Aorta (tissue), 5 donors: ENCODE measurements at places on chromosomes 11 and 22. TPM values are rescaled to one million over a fixed set of nuclear protein-coding genes. Genes with fewer than 3 reads are reported as not detected.
A peak's percentile ranks its signal among the peaks of the same experiment; 100 is the strongest.

DNA sequence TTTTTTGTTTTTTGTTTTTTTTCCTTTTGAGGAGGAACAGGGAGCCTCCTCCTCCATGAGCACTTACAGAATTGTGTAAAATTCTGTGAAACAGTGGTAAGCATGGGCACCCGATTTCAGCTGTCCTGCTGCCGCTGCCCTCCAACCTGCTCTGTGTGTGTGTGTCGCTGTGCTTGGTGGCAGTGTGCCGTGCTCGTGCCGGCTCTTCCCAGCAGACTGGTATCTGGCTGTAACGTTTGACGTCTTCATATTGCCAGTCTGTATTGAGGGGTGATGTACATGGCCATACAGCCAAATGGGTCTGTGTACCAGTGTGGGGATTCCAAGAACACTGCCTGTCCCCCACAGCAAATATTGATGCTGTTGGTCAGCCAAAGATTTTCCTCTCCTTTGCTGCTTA, 97.1 kb downstream of the CWC15 start:
- no peak overlapping the region for H3K4me3 ChIP-seq
- H3K27me3 ChIP-seq = no peaks in the 10 kb centered on the region
- peaks cover 5% of the 10 kb centered on the region for H3K4me1 ChIP-seq
- DNase-seq = no peak

- H3K36me3 ChIP-seq = no peaks in the 10 kb centered on the region
- H3K4me3 ChIP-seq = peak within 1 kb of the TSS; percentile 34
- no peak within 1 kb of the TSS for H3K27ac ChIP-seq
- H3K4me1 ChIP-seq = no peaks in the 10 kb centered on the region
- DNase-seq = peak; percentile 84
These were observed at the start of gene PRRG4 for GRCh38 chr11:32829680-32830412. TSS of gene PRRG4 (plus strand) at chr11:32829927. CDS start at chr11:32830530, 603 bp downstream.

The USH1C gene
- total RNA-seq = not detected

DNA sequence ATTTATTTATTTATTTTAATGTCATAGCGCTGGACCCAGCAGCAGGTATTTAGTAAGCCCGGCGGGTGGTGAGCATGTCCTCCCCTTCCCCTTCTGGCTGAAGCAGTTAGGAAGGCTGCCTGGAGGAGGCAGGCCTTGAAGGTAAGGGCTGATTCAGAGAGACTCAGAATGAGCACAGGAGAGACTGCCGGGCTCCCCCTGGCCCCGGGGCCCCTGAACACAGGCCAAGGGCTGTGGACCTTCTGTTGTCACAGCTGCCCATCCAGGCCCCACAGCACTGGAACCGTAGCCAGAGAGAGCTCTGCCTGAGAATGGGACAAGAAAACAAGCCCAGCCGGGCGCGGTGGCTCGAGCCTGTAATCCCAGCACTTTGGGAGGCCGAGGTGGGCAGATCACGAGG, 52.8 kb downstream of the KCNJ4 start:
- no peaks in the 10 kb centered on the region for H3K27me3 ChIP-seq
- H3K36me3 ChIP-seq = no peaks in the 10 kb centered on the region
- no peaks in the 10 kb centered on the region for H3K4me1 ChIP-seq
- no peak overlapping the region for H3K27ac ChIP-seq

The OR52I1 gene
- total RNA-seq = not detected

DNA sequence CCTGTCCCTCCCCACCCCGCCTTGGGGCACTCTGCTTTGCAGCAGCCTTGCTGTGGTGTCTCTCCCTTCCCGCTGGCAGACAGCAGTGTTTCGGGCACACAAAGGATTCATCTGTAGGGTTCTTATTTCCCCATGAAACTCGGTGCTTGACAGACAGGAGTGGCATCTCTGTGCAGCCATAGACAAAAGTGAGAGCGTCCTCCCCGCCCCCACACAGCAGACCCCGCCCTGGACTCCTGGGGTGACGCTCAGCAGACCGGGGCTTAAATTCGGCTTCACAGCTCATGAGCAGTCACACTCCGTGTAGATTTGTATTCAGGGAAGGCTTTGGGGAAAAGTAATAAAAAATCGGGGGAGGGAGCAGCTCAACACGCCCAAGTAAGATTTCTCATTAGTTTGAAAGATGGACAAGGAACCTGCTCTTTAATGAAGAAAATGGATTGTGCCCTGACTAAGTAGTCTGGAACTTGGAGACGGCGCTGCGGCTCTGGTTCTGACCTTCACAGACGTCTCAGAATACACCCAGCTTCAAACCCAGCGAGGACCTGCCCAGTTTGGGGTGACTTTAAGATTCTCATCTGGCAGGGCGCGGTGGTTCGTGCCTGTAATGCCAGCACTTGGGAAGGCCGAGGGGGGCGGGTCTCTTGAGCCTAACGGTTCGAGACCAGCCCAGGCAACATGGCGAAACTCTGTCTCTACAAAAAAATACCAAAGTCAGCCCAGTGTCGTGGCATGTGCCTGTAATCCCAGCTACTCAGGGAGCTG, 136.0 kb downstream of the CACNA1I start:
- H3K36me3 ChIP-seq = no peaks in the 10 kb centered on the region
- no peaks in the 10 kb centered on the region for H3K4me1 ChIP-seq
- no peak overlapping the region for H3K4me3 ChIP-seq
- no peak for DNase-seq
- no peaks in the 10 kb centered on the region for H3K27me3 ChIP-seq
- no peak overlapping the region for H3K27ac ChIP-seq

- no peak for DNase-seq
- H3K4me1 ChIP-seq = no peaks in the 10 kb centered on the region
- peaks cover 2% of the 10 kb centered on the region for H3K36me3 ChIP-seq
These were observed 97.3 kb downstream of the ELP4 start for GRCh38 chr11:31606893-31607292.

GRCh38 chr22:34879001-34879400, 187.0 kb upstream of the ISX start:
- H3K27ac ChIP-seq = no peak overlapping the region
- DNase-seq = no peak
- H3K4me3 ChIP-seq = no peak overlapping the region
- no peaks in the 10 kb centered on the region for H3K36me3 ChIP-seq
- no peaks in the 10 kb centered on the region for H3K4me1 ChIP-seq

The TTC9C gene
- total RNA-seq = 21.1 TPM

GRCh38 chr22:19022755-19023154, 86.7 kb upstream of the PRODH start:
- no peaks in the 10 kb centered on the region for H3K27me3 ChIP-seq
- no peaks in the 10 kb centered on the region for H3K36me3 ChIP-seq
- H3K4me3 ChIP-seq = no peak overlapping the region
- no peak for DNase-seq
- H3K4me1 ChIP-seq = no peaks in the 10 kb centered on the region

GRCh38 chr11:70740488-70740851, 342.1 kb downstream of the CTTN start:
- no peaks in the 10 kb centered on the region for H3K4me1 ChIP-seq
- H3K27me3 ChIP-seq = no peaks in the 10 kb centered on the region
- DNase-seq = no peak
- H3K4me3 ChIP-seq = no peak overlapping the region
- no peak overlapping the region for H3K27ac ChIP-seq
- H3K36me3 ChIP-seq = no peaks in the 10 kb centered on the region

GRCh38 chr11:112255067-112255720, 5.5 kb downstream of the PLET1 start:
- peaks cover 2% of the 10 kb centered on the region for H3K36me3 ChIP-seq
- no peaks in the 10 kb centered on the region for H3K27me3 ChIP-seq
- no peak for DNase-seq
- H3K4me3 ChIP-seq = no peak overlapping the region
- no peaks in the 10 kb centered on the region for H3K4me1 ChIP-seq
- H3K27ac ChIP-seq = no peak overlapping the region

- no peaks in the 10 kb centered on the region for H3K36me3 ChIP-seq
- H3K27me3 ChIP-seq = no peaks in the 10 kb centered on the region
- no peak for DNase-seq
- no peak overlapping the region for H3K27ac ChIP-seq
- H3K4me1 ChIP-seq = no peaks in the 10 kb centered on the region
These were observed 50.2 kb downstream of the AP2A2 start for GRCh38 chr11:975827-976226.

The SLC17A6 gene
- not detected for total RNA-seq

GRCh38 chr11:96579656-96580055, 189.8 kb downstream of the JRKL start:
- no peak overlapping the region for H3K27ac ChIP-seq
- no peak for DNase-seq
- H3K4me1 ChIP-seq = no peaks in the 10 kb centered on the region
- H3K36me3 ChIP-seq = no peaks in the 10 kb centered on the region
